Kidney capillary endothelial cell (primary cell): ENCODE measurements at places on chromosomes 3 and 15.

GRCh38 chr3:137024348-137024747 lies 66.6 kb downstream of the IL20RB start:
- no peak for DNase-seq

DNA sequence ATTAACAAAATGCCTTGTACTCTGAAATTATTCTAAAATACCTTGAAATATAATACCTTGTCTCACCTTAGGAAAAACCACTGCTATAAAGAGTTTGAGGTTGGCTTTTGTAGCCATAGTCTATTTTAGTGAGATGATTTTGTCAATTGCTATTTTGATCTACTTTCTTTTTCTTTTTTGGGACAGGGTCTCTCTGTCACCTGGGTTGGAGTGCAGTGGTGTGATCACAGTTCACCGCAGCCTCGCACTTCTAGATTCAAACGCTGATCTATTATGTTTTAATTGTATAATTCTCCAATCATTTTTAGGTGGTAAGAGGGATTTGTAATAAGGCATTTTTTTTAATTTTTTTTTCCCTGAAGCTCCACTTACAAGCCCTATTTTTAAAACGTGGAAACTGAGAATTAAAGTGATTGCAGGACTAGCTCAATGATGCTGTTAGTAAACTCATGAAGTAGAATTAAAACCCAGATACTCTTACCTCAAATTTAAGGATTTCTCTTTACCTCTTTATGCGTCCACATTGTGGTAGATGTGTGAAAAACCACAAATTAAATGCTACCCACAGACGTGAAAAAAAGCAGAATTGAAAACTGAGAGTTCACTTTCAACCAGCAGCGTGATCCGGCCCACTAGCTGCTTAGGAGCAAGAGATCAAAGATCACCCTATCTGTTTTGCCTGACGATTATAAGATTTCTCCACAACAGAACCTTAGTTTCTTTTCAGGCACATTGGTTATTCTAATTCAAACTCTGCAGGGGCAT lies 384.2 kb downstream of the CGGBP1 start:
- no peak for DNase-seq

DNA sequence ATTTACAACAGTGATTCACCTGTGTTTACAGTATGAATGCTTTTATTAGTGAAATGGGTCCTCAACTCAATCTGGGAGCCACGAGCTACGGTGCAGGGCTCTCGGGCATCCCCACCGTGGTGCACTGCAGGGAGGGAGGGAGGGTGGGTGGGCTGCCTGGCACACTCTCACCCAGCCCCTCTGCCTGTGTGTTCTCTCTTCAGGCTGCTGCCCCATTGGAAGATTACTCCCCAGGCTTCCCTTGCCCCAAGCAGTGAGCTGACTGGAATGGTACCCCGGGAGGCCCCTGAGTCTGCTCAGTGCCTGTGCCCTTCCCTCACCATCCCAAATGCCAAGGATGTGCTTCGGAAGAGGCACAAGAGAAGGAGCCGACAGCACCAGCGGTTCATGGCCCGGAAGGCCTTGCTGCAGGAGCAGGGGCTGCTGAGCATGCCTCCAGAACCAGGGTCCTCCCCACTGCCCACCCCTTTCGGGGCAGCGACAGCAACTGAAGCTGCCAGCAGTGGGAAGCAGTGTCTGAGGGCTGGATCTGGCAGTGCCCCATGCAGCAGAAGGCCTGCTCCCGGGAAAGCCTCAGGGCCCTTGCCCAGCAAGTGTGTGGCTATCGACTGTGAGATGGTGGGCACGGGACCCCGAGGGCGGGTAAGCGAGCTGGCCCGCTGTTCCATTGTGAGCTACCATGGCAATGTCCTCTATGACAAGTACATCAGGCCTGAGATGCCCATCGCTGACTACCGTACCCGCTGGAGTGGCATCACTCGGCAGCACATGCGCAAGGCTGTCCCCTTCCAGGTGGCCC lies 5.0 kb downstream of the AEN start:
- no peak for DNase-seq

DNA sequence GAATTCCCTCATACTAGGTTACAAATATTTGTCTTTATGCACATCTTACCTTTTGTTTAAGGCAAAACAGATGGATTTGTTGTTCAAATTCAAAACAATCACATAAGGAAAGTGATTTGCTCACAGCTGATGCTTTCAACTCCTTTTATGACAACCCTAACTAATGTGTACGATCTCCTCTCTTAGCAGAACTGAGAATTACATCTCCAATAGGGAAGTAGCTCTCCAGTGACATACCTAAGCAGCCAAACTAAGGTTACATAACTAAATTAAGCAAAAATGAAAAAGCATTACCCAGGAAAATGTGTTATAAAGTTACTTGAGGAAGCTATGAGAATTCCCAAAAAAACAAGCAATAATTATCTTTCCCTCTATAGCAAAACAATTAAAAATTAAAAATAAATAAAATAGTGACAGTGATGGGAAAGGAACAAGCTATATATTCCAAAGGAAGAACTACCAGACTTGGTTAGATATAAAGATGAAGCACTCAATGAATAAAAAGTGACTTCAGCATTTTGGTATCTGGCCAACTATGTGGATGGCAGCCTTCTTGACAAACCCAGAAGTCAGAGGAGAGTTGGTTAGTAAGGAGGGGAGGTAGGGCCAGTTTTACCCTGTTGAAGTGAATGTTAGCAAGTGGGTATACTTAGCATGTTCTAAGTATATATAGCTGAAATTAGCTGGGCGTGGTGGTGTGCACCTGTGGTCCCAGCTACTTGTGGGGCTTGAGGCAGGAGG lies 32.4 kb downstream of the PEAK1 start:
- DNase-seq, result no peak

GRCh38 chr3:179278932-179279693 lies 28.2 kb upstream of the KCNMB3 start:
- no peak for DNase-seq

GRCh38 chr15:83927704-83928391 lies 273.9 kb downstream of the ADAMTSL3 start:
- DNase-seq, result no peak

- no peak for DNase-seq
These were observed 106.0 kb upstream of the IQSEC1 start for GRCh38 chr3:13179181-13179580.

DNA sequence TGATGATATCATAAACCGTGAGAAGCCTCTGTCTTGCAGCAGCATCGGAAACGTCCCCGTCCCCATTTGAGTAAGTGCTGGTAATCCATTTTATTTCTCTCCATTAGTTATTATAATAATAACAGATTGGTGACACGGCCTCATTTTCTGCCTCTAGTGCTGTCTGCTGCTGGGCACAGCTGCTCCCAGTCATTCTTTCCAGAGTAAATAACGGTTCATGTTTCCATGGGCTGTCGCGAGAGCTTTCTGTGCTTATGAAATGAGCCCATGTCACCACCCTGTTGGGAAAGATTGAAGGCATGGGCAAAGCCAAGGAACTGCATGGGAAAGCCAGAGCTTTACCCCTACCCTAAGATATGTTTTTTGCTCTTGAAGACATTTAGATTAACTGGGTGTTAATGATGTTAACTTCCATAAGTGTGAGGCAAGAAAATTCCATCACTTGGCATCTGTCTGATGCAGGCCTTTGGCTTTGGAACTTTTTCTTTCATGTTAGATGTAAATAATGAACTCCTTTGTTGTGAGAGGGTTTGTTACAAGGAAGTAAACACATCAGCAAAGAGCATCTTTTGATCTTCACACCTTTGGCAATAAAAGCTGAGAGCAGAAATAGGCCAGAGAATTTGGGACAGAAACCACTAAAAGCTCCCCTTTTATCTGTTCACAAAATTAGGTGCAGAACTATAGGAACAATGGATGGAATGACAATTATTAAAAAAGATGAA lies 141.8 kb downstream of the FILIP1L start:
- DNase-seq, result no peak

DNA sequence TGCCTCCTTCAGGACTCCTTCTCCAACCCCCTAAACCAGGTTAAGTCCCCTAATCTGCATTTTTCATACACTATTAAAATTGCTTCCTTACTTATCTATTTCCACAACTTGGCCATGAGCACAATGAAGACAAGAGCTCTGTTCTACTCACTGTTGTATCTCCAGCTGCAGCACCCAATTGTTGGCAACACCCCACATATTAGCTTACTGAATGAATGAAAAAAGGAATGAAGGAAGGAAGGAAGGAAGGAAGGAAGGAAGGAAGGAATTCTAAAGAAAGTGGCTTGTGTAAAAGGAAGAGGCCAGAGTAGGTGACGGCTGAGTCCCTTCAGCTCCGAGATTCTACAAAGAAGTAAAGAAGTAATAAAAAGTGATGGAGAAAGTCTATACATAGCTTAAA lies 444.7 kb downstream of the ERC2 start:
- no peak for DNase-seq

DNA sequence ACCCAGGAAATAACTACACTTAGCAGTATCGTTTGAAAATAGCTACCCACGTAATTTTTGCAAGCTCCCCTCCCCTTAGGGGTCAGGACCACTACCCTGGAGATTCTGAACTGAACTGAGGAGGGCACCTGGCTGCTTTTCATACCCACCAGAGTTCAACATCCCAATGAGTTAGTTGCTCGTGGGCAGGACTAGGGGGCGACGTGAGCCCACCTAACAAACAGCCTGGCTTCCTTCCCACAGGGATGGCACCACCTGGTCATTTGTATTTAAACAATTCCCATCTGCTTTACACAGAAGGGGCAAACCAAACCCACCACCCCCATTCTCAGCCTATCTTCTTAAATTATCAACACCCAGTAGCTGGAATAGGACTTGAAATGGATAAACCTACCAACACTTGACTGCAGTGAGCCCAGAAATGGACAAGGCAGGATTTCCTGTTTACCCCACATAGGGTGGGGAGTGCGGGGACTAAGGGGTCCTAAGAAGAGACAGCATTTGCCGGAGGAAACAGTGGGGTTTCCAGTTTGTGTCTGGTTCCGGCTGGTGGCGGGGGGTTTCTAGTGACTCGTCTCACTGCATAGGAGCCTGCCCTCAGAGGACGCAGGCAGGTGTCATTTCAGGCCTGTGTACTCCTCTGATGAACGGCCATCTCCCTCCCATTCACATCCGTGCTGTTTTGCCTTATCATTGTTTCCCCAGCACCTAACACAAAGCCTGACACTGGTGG lies 11.6 kb upstream of the VGLL4 start:
- no peak for DNase-seq

- DNase-seq, result no peak
These were observed 408.8 kb upstream of the C2CD4B start for GRCh38 chr15:62573876-62574275.

- DNase-seq, result no peak
These were observed 121.5 kb downstream of the PLCL2 start for GRCh38 chr3:17006132-17006852.

DNA sequence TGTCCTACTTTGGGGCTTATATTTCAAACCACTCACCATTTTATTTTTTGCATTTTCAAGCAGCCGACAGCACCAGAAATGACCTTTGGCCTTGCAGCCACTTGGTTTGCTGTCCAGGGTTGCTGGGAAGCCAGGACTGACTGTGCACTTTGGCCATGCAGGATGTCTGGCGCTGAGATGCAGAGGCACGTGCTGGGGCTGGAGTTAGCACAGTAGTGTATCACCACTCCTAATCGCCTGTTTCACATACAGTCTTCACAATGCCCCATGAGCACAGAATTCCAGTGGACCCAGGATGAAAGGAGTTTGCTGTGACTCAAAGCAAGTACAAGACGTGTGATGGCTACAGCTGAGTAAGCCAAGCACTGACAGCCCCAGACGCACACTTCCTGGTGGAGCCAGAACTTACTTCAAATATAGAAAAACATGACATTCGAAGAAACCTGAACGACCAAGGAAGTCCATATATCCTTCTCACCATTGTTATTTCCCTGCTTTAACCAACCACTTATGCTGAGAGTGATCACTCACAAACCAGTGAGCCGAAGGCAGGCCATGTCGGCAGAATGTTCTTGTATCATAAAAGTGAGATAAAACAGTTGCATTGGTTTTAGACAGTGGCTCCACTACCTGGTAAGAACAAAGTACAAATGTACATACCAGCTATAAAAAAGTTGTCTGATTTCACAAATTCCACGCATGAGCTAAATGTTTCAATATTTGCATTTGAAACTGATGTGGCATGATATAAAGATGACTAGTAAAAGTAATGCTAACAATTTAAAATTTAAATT lies 16.0 kb downstream of the OCA2 start:
- no peak for DNase-seq

- DNase-seq, result no peak
These were observed 139.3 kb upstream of the HES1 start for GRCh38 chr3:193996641-193997089.

GRCh38 chr15:67731112-67731721 lies 94.1 kb upstream of the SKOR1 start:
- no peak for DNase-seq

GRCh38 chr3:142595581-142595950 lies 627 bp upstream of the PLS1 start:
- DNase-seq, result peak; percentile 30

GRCh38 chr3:61422945-61423673 lies 138.3 kb upstream of the PTPRG start:
- no peak for DNase-seq
